ENCODE measurements at places on chromosomes 11 and 22.

GRCh38 chr11:74147199-74147929, 23.4 kb downstream of the C2CD3 start:
- DNase-seq, result no peak

- no peak for DNase-seq
Measured at GRCh38 chr11:17768547-17768946, 34.0 kb downstream of the KCNC1 start.

GRCh38 chr11:12172493-12173013, 62.2 kb downstream of the MICAL2 start:
- DNase-seq, result no peak

GRCh38 chr11:16098526-16099205, 257.7 kb downstream of the SOX6 start:
- DNase-seq, result no peak

GRCh38 chr11:128596250-128596649, 8.9 kb upstream of the ETS1 start:
- DNase-seq, result no peak
